ENCODE measurements at places on chromosomes 7 and 10.

DNA sequence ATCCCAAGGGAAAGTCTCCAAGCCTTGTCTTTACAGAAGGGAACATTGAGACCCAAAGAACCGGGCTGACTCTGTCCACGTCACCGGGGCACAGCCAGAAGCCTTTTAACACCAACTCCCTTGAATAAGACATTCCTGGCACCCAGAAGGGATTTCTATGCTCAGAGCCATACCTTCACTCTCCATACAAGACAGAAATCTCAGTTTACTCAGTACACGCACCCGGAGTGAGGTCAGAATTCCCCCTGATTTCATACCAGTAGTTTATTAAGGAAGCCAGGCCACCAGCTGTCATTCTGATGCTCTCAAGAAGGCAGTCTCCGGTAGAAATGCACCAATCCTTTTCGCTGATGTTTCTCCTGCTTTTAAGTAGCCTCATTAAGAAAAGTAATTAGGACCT lies 134.2 kb upstream of the KCNMA1 start:
- no peak for DNase-seq

- no peak for DNase-seq
These were observed 24.3 kb downstream of the PDZD8 start for GRCh38 chr10:117350909-117351308.

DNA sequence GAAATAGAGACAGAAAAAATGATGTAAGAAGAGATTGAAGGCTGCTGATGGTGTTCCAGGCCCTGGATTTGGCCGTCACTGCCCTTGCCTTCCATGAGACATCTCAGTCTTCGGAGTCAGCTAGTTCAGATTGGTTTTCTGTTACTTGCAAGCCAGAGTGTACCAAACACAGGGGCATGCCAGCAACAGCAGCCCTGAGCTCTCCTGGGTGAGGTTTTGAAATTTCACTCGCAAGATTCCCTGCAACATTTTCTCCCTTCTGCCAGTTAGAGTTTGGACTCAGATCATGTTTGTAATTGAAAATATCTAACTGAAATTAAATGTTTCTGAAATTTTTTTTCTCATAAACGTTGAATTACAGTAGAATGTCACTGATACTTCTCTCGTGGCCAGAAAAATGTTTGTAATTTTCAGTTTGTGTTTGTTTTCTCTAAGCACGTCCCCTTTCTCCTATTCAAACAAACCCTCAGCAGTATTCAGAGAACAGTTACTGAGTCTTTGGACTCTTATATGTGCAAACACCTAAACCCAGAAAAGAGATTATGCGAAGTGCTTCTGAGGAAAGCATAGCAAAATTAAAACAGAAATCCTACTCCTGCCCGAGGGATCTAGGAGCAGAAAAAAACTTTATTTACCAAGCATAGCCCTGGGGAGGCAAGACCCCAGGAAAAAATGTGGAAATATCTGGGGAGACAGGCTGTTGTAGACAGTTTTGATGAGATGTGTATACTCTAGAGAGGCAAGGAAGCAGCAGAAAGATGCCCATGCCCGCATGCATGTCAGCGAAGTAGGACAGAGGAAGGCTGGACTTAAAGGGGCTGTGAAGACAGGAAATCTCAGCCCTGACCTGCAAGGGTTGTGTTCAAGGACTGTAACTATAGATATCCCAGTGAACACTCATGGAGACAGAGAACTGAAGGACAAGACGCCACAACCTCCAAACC lies 43.0 kb upstream of the NAMPT start:
- no peak for DNase-seq

GRCh38 chr10:36026656-36027390 lies 384.7 kb upstream of the FZD8 start:
- no peak for DNase-seq

- no peak for DNase-seq
These were observed 79.8 kb downstream of the WDFY4 start for GRCh38 chr10:48764486-48764885.

DNA sequence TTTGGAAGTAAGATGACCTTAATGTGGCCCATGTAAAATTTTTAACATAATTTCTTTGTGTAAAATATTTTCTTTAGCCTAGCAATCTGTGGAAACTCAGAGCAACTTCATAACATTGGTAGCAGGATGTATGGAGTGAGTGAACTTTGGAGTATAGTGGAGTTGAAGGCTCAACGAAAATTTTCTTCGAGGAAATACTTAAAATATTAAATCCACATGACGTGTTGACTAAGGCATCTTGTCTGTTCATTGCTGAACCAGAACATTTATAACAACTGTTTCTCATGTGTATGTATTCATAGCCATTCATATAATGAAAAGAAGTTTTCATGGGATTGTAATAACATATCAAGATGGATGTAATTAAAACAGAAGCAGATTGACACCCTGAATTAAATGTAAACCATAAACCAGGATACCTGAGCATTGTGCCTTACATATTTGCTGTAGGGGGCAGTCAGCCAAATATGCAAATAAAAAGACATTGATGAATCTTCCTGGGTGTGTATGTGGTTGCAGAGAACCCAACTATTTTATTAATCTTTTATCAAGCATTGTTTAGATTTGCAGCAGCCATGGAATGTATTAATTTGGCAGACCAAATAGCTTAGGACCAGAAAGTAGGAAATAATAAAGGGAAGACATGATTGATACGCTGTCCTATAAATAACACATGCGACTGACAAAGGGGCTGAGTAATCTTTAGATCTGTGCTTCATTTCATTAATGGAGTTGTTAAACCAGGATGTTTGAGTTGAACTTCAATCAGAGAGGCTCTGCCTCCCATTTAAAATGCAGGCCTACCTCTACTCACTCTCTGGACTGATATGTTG lies 11.5 kb downstream of the AUTS2 start:
- DNase-seq, result no peak

GRCh38 chr7:2330493-2330892 lies 16.3 kb upstream of the SNX8 start:
- no peak for DNase-seq

GRCh38 chr7:106260136-106260561 lies 24.6 kb downstream of the NAMPT start:
- DNase-seq, result no peak

DNA sequence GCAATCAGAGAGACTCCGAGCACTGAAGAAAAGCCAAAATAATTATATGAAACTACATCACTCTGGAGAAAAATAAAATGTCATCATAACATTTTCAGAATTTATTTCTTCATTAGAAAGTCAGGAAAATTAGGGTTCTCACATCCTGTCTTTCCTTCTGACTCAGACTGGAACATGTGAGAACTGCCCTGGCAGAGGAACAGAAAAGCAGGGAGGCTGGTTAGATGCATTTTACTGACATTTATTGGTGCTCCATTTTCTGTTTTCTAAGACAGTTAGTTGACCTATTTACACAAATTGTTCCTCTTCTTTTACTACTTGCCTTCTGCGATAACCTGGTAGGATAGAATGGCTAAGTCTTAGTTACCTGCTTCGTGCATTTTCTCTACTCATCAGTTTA lies 58.6 kb upstream of the ANK3 start:
- DNase-seq, result no peak

DNA sequence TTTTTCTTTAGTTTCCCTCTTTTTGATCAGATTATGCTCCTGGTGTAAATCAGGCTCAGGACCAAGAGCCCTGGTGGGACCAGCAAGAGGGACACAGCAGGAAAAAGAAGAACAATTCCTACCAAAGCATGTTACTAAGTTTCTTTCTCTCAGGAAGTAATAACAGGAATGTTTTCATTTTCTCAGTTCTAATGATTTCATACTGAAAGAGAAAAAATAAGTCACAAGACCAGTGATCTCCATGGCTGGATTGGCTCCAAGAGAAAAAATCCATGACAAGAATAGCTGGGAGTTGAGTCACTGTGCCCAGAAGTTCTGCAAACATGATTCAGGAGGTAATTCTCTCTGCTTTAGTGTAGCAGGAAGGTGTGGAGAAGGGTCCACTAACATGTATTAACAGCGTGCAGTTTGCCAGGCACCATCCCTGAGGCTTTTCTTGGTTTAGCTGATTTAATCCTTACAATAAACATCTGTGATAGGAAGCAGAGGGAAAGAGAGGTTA lies 23.8 kb upstream of the IFIT2 start:
- peak; percentile 90 for DNase-seq

DNA sequence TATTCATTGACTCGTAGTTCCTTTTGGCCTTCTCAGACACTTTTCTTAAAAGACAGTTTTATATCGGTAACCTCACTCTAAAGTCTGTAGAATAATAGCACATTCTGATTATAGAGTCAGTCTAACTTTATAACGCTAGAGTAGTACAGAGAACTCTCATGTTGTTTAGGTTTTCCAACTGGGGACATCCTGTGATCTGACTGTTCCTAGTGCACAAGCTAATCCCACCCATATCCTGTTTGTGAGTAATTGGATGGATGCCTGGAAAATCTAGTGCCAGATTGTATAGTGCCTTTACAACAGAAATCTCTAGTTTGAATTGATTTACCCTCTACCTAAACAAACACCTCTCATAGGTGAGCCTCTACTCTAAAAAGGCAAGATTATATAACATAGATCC lies 107.4 kb downstream of the ZEB1 start:
- peak; percentile 91 for DNase-seq

GRCh38 chr7:137656850-137657232 lies 189.9 kb downstream of the DGKI start:
- DNase-seq, result no peak

- DNase-seq, result no peak
These were observed 8.2 kb downstream of the ASB10 start for GRCh38 chr7:151178831-151179230.

DNA sequence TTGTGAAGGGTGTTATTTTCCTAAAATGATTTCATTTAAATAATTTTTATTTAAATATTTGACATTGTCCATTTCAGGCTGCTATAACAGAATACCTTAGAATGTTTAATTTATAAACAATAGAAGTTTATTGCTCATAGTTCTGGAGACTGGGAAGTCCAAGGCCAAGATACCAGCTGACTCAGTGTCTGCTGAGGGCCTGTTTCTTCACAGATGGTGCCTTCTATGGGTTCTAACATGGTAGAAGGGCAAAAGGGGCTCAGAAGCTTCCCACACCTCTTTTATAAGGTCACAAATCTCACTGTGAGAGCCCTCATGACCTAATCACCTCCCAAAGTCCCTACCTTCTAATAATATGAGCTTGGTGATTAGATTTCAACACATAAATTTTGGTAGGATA lies 50.7 kb downstream of the MTURN start:
- DNase-seq, result no peak

GRCh38 chr7:30223896-30224295 lies 60.5 kb upstream of the ZNRF2 start:
- no peak for DNase-seq

DNA sequence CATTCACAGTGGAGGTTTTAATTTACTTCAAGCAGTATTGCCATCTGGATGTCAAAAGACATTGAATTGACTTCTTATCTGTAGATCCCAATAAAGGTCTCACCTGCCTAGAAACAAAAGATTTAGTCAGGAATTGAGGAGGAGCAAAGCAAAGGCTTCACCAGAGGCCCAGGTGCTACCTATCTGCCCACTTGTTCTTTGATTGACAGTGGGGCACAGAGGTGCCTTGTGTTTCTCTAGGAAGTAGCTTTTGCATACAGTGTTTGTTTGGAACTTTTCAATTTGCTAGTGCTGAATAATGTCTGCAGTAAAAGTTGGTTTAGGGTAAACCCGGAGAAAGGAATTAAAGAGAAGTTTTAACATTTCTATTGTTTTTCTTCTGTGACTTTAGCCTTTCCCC lies 40.4 kb downstream of the AUTS2 start:
- no peak for DNase-seq

DNA sequence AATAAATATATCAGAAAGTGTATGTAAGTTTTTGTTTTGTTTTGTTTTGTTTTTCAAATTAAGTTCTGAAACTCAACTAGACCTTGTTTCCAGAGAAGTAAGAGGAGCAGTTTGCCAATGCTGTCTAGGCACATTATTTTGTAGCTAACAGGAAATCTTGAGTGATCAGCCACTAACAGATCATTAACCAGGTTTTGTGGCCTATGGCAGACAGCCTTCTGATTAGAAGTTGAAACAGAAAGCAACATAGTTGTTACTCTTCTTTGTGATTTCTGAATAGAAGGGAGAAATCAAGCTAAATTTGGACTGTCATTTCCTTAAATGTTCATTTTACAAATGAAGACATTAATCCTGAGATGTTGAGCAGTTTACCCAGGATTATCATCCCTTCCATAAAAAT lies 142.6 kb downstream of the PLXDC2 start:
- no peak for DNase-seq

DNA sequence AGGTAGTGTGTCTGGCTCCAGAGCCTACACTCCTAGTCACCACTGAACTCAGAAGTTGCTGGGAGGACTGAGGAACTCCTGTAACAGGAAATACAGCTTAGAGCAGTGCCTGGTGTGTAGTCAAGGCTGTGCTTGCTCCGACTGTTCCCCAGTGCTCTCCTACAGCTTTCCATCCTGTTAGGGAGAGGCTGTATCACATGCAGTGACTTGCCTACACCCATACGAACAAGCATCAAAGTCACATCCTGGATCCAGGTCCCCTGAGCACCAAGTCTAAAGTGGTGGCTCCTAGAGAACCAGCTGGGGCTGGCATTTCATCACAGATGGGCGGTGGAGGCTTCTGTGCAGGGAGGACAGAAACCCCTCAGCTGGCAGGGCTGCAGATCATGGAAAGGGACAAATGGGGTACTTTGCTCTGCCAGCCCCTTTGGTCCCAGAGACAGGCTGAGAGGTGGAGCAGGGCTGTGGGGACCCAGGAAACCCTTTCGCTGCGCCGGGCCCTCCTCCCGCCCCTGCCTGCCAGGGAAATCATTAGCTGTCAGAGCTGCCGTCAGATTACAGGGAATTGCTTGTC lies 7.7 kb downstream of the ASB10 start:
- no peak for DNase-seq

GRCh38 chr10:107546284-107546683 lies 381.8 kb upstream of the SORCS1 start:
- no peak for DNase-seq

DNA sequence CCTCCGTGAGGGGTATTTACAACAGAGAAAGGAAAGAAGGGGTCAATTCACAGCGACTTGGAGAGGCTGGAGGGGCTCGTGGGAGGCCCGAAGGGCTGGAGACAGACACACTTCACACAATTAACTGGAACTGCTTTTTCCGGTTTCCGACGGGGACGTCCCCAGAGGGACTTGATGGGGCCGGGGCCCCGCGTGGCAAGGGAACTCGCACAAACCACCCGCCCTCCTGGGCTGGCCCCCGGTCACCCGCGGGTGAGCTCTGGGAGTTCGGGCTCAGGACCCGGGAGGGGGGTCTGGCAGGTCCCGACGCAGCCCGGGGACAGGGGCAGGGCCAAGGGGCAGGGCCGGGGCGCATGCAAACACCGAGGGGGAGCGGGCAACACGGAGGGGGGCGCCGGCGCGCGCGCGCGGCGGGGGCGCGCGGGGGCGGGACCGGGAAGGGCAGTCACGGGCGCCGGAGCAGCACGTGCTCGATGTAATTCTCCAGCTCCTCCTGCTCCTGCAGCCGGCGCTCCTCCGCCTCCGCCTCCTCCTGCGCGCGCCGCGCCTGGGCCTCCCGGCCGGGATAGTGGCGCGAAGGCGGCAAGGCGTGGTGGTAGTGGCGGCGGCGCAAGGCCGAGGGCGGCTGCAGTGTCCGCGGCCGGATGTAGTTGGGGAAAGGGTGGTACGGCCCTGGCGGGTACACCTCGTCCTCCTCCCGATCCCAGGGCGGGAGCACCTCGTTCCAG lies 2.7 kb downstream of the VGF start:
- DNase-seq, result no peak

- DNase-seq, result no peak
These were observed 92.2 kb upstream of the ZPBP start for GRCh38 chr7:50185208-50185607.

- DNase-seq, result no peak
These were observed 3.2 kb downstream of the SFRP5 start for GRCh38 chr10:97768322-97769315.

- no peak for DNase-seq
These were observed 6.5 kb downstream of the NACAD start for GRCh38 chr7:45082031-45082830.

GRCh38 chr7:155316427-155317113 lies 18.9 kb downstream of the INSIG1 start:
- DNase-seq, result no peak
